ENCODE measurements at places on chromosomes 2 and 18. TPM values are rescaled to one million over a fixed set of nuclear protein-coding genes. Genes with fewer than 3 reads are reported as not detected.

The ANKRD62 gene
- total RNA-seq = 0.97 TPM

The UBE2E3 gene
- 55.1 TPM for total RNA-seq

The C1QL2 gene
- total RNA-seq = not detected

The SPOPL gene
- total RNA-seq = 13.4 TPM

The CFAP53 gene
- not detected for total RNA-seq

The RETSAT gene
- 73.3 TPM for total RNA-seq

The GPR35 gene
- 1.1 TPM for total RNA-seq

The C2orf81 gene
- 0.76 TPM for total RNA-seq

The LINC00305 gene
- total RNA-seq = not detected

The ZSCAN30 gene
- total RNA-seq = 4.1 TPM

The TRIM54 gene
- not detected for total RNA-seq

The EPC2 gene
- 29.2 TPM for total RNA-seq

The IL1F10 gene
- not detected for total RNA-seq

The LIPG gene
- total RNA-seq = 0.57 TPM

The TMEM163 gene
- 0.12 TPM for total RNA-seq

DNA sequence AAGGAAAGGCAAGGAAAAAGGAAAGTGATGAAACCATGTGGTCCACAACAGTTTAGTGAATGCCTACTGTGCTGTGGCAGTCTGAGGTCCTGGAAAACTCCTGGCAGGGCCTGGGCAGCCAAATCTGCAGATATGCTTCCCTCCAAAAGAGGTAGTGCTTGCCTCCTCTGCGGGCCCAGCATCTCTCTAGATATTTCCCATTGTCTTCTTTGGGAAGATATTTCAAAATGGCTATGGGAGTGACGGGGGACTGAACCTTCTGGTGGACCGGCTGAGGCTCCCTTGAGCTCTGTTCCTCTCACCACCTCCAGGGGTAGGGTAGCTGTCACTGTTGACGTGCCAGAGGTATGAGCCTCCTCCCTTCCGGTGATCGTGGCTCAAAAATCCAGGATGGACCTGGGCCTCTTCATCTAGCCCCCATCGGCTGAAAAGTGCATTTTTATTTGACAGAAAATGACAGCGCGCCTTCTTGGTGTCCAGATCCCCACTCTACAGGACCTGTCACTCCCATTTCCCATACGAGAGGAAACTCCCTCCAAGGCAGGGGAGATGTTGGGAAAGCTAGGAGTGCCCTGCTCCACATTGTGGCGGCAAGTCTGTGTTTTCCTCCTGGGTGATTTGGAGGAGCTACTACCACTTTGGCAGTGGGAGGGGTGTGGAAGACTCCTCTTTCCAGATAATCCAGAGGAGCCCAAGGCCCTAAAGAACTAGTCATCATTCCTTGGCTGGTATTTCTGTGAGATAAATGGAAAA lies 9.4 kb upstream of the PAX3 start:
- no peak for DNase-seq

DNA sequence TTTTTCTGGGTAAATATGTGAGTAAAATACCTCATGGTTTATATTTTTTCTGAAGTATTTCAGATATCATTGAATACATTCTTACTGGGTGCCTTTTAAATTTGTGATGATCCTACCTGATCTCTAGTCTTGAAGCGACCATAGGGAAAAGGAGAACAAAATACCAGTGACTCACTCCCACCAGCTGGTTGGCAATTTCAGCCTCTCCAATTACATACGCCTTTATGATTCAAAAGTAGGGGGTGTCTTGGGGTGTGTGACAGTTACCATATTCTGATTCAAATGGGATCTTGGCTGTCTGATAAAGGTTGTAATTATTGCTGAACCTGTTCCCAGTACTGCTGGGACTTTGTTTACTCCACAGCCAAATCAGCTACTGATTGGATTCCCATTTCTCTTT lies 175.9 kb upstream of the NXPH2 start:
- DNase-seq = no peak

DNA sequence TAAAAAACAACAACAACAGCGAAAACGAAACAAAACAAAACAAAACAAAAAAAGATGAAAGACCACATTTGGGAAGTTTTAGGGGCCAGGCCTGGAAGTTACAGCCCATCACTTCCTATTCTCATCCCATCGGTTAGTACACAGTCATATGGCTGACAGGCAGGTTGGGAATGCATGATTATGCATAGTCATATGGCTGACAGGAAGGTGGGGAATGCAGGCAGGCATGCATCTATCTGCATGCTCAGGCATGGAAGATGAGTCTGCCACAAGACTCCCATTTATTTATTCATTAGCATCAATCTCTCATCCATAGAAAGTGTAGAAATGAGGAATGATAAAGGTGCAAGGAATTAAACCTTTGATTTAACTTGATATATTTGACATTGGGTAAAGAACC lies 325.3 kb upstream of the MEX3C start:
- DNase-seq = no peak

DNA sequence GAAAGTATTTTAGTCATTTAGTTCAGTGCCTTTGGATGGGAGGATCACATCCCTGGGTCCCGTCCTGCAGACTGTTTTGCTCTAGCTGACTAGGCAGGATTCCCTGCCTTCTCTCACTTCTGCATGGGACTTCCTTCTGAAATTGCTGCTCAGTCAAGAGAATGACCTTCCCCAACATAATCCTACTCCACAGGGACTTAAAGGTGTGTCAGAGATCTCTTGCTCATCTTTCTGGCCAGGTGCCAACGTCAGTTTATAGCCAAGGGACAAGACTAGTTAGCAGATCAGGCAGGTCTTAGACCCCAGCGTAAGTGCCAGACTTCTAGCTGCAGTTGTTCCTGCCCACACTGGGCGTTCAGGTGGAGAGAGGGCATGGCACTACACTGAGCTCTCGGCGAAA lies 9.5 kb upstream of the IL1B start:
- no peak for DNase-seq

- DNase-seq = no peak
Observed at GRCh38 chr2:182038576-182038975, 52.9 kb downstream of the PPP1R1C start.

DNA sequence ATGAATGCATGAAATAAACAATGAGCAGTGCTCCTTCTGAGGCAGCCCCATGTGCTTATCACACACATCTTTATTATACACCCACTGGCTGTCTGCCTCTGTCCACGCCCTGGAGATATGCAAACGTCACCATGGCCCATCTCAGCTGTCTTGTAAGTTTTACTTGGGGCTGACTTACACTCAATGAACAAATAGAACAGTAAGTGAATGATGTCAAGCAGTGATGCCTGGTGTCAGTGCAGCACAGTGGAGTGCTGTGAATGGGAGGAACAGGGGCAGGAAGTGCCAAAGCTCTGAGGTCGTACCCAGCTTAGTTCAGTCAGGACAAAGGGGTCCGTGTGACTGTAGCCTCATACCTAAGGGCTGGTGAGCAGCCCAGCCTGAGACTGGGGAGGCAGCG lies 659.5 kb upstream of the HS6ST1 start:
- no peak for DNase-seq

DNA sequence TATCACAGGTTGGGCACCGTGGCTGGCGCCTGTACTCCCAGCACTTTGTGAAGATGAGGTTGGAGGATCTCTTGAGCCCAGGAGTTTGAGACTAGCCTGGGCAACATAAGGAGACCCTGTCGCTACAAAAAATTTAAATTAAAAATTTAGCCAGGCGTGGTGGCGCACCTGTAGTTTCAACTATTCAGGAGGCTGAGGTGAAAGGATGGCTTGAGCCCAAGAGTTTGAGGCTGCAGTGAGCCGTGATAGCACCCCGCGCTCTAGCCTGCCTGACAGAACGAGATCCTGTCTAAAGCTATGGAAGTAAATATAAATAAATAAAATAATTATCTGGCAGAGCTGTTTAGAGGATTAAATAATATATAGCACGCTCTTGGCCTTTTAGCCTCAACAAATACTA lies 1.4 kb upstream of the SH3RF3 start:
- DNase-seq = no peak

DNA sequence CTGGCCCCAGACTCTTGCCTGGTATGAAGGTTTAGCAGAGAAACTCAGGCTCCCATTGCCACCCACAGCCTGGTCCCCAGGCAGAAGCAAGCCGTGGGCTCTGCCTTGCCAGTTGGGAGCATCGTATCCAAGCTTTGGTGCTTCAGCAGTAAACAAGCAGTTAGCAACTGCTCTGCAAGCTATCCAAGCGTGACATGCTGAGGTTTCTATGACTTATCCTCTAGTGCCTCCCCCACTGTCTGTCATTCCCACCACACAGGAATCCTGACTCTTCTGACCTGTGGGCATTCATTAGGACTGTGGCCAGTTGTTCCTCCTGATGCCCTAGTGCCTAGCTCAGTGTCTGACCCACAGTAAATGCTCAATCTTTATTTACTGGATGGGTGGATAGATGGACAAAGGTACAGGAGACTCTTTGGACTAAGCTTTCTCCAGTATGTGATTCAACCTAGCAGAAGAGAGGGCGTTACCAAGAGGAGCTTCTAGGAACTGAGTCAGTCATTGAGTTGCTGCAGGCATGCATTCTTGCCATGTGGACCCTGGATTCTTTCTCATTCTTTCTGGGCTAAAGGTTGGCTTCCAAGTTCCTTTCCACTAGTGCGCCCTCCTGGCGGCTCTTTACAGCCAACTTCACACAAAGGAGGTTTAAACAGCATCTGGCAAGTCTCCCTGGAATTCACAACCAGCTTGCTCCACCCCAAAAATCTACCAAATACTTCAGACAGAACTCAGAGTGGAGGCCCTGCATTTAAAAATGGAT lies 40.6 kb upstream of the MRPL19 start:
- DNase-seq = no peak

- DNase-seq = no peak
Observed at GRCh38 chr2:55999790-56000189, 76.2 kb upstream of the EFEMP1 start.

GRCh38 chr18:45335282-45336043 lies 279.8 kb upstream of the SLC14A2 start:
- no peak for DNase-seq

DNA sequence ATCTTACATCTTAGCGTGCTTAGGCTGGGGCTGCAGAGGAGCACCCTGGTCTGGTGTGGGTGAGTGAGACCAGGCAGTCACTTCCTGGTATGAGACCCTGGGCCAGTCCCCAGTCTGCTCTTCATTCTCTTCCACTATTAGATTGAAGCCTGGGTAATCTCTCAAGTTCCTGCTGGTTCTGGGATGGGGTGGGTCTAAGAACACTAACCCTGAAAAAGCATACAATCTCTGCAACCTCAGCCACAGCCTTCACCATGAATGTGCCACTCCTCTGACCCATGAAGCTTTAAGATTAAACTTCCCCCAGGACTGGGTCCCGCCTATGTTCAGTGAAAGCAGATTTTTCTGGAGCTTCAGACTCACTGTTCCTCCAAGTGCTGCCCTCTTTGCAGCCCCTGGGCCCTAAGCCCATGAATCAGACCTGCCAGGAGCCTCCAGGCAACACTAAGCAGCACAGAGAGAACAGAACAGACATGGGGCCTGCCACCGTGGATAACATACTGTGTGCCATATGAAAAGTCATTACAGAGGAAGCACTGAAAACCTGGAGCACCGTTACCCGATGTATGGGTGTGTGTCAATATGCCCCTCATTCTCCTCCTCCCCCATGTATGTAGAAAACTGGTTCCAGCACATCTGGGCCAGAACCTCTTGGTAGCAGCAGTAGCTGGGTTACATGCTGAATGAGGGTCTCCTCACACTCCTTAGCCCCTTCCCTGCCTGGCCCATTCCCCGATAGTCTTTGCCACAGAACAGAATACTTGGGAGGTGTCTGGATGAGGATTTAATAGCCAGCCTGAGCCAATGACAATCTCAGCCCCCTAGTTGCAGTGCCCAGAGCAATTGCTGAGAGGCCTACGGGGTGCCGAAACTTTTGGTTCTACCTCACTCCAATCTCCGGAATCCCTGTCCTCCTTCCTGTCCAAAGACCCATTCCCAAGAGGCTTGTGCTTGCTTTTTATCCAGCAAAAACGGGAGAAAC lies 2.7 kb upstream of the SIX2 start:
- DNase-seq = no peak

GRCh38 chr2:46164529-46165301 lies 132.5 kb upstream of the EPAS1 start:
- DNase-seq = no peak

DNA sequence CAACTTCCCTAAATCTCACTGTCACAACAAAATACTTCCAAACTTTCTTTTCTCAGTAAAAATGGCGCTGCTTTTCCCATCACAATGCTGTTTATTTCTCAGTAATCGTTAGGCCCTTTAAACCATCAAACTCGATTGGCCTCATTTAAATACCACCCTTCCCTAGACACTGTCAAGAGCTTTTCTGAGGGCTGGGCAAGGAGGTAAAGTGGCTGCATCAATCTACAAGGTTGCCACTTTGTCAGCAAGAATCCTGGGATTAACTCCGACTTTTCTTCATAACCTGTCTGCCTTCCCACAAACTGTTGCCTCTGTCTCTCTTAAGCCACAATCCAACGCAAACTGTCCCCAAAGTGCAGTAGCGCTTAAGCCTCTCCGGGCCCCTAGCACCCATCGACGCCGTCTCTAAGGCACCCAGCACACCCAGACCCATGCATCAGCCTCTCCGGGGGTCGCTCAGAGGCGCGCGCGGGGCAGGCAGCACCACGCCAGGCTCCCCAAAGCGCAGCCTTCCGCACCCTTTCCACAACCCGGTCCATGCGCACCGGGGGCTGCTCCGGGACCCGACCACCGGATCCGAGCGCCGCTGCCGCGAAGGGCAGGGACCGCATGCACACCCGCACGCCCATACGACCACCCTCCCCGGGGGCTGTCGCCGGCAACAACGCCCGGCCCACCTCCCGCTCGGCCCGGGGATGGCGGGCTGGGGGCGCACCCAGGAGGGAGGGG lies 683 bp downstream of the MBOAT2 start:
- DNase-seq = no peak

- DNase-seq = no peak
Observed at GRCh38 chr2:207475546-207475945, 54.2 kb upstream of the CREB1 start.

- no peak for DNase-seq
Observed at GRCh38 chr2:103977668-103978067, 876.2 kb upstream of the POU3F3 start.

GRCh38 chr2:170350929-170351826 lies 173.2 kb downstream of the MYO3B start:
- DNase-seq = no peak

- no peak for DNase-seq
Observed at GRCh38 chr2:83703598-83703997, 755.5 kb downstream of the SUCLG1 start.

GRCh38 chr2:98799375-98800329 lies 68.7 kb upstream of the MGAT4A start:
- DNase-seq = no peak

DNA sequence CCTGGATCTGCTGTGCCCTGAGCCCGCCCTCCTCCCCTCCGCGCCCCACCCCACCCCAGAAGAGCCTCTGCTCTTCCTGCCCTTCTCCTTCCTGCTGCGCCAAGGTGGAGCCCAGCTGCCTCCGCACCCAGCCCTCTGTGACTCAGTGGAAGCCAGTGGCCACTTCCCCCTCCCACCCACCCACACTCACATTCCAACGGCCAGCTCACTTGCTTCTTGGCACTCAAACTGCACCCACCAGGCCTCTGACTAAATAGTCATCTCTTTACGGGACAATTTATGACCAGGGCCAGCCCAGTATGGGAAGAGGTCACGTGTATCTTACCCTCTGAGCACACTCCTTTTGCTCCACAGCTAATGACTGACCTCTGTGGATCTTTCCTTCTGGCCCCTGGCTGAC lies 150.4 kb upstream of the SLC1A4 start:
- DNase-seq = no peak

- no peak for DNase-seq
Observed at GRCh38 chr2:190180313-190181122, 118.0 kb upstream of the MSTN start.

GRCh38 chr2:241173557-241173956 lies 14.9 kb upstream of the ANO7 start:
- no peak for DNase-seq
